ENCODE measurements at places on chromosomes 3 and 15.

- no peak for DNase-seq
These were observed 397.7 kb downstream of the DIPK2A start for GRCh38 chr3:144369129-144369879.

DNA sequence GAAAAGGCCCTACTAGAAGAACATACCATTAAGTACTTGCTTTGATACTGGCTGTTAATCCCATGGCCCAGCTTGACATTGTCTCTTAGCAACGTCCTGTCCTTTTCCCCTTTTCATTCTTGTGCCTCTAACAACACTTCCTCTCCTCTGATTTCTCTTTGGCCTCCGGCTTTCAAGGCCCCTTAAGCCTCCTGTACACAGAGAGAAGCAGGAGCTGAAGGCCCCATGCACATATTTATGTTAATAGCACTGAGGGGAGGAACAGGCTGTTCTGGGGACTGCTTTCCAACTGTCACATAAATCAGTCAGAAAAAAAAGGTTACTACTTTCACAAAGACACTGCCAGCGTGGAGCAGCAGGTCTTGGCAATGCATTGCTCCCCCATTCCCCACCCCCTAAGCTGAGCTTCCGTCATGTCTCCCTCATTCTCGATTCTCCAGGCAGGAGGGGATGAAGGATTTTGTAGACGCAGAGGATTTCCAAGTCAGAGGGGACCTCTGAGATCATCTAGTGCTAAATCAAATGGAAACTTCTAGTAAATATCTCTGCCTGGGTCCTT lies 257.4 kb upstream of the ADAMTS9 start:
- no peak for DNase-seq

DNA sequence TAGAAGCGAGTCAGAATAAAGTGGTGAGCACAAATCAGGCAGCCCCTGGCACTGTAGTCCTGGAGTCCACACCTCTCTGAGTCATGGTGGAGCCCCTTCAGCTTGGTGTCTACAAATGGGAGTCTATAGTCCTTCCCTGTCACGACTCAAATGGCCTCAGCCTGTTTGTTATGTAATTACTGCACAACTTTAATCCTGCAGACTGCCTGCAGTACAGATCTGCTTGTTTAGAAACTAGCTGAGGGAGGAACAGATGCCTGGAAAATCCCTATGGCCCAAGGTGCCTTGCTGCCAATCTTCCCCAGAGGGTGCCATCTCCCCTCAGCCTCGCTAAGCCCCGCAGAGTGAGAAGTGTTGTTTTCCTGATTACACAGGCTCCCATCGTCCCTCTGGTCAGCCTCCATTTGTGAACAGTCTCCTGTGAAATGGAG lies 3.9 kb upstream of the CXCR6 start:
- no peak for DNase-seq

- no peak for DNase-seq
These were observed 75.1 kb upstream of the FBN1 start for GRCh38 chr15:48720646-48721045.

DNA sequence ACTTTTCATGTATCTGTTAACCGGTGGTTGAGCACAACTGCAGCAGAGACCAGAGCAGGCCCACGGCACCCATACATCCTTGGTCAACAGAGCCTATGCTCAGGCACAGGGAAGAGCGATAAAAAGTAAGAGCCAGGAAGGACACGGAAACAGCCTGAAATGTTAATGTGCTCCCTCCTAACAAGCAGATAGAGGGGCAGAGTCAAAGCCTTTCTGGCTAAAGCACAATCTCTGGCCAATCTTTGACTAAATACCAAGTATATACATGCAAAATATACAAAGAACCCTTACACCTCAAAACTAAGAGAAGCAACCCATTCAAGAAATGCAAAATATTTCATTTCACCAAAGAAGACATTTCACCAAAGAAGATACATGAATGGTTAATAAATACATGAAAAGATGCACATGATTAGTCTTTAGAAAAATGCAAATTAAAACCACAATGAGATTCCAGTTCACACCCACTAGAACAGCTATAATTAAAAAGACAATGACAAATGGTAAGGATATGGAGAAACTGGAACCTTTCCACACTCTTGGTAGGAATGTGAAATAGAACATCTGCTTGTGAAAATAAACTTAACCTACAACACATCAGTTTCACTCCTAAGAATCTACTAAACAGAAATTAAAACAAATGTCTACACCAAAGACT lies 88.0 kb downstream of the OSBPL10 start:
- DNase-seq, result no peak

Data from hepatic stellate cell (primary cell).